WERI-Rb-1 (cell line): ENCODE measurements at places on chromosomes 2 and 18.

DNA sequence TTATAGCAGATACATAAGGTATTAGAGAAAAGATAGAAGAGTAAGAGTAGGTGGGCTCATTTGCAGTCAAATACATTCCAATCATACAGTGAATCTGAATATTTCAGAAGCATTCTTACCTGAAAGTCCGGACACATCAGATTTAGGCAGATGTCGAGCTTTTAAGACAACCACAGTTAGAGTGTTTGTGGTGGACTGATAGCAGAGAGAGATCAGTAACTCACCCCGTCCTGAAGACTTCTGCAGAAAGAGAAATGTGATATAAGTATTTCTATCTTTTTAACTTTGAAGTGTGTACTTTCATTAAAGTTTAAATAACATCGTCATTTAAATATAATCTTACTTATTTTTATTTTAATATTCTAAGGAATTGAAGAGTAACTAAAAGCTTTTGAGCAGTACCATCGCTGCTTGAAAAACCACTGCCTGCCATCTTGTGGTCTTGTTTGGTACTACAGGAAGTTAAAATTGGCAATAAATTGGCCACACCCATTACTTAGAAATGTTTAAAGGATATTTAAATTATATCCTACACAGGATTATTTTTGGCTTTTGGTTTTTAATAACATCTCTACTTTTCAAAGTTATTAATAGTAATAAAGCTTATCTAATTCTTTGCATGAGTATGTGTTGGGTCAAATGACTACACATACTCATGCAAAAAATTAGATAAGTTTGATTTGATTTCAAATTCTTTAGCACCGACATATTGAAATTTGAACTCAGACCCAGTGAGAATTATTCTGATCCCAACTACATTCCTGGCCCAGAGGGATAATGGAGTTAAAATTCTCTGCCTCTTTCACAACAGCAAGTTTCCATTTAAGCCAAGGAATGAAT, 5.5 kb downstream of the SYT4 start:
- peak; percentile 17 for DNase-seq

- DNase-seq = no peak
Observed at GRCh38 chr18:48891721-48892120, 59.0 kb downstream of the SMAD7 start.

DNA sequence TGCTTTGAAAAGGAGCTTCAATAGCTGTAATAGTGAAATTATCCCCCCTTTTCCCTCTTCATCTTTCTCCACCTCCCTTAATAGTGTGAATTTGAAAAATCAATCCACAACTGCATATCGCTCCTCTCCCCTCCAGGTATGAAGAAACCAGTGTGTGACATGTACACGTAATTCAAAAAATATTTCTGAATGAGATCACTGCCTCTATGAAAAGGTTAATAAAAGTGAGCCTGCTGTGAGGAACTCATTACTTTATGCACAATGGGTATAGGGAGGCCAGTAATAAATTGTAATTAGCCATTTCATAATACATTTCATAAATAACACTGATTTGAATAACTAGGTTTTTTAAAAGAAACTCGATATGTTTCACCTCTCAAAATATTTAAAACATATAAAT, 209.0 kb upstream of the KYNU start:
- no peak for DNase-seq

DNA sequence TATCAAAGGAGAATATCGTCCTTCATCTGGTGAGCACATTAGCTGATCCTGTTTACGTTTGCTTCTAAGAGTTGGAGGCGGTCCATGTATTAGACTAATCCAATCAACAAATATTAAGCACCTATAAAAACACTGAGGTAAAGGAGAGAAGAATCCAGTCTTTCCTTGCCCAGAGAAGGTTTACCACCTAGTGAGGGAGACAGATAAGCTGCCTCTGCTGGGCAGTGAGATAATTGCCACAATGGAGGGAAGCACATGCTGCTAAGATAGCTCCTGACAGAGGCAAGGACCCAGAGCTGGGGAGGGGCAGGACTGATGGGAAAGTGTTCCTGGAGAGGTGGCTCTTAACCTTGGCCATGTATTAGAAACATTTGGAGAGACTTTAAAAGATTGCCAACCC, 36.7 kb upstream of the ST8SIA5 start:
- DNase-seq = peak; percentile 33

DNA sequence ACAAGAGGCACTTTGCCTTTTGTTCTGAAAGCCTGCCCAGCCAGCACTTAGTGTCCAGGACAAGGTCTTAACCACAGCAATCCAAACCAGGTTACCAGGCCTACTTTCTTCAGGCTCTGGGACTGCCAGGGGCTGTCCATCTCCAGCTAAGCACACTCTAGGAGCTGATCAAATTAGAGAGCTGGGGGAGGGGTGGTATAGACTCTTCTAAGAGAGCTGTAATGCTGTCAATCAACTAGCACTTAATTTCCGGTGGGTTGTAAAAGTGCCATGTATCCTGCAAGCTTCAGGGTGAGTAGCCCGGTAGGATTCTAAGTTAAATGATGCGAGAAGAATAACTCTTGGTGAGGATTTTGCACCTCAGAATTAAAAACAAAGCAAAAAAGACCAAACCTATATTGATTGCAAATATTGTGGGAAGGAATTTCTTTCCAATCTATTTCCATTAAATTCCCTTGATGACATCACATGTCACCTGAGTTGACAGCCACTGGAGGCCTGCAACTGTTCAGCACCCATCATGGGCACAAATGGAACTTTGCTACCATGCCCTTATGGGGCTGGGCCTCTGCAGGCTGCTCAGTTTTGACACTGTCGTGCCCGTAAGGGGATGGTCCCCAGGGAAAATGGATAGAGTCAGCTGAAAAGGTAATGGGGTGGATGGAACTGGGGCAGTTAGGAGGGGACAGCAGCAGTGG, 8.7 kb upstream of the COX7A2L start:
- DNase-seq = peak; percentile 50

DNA sequence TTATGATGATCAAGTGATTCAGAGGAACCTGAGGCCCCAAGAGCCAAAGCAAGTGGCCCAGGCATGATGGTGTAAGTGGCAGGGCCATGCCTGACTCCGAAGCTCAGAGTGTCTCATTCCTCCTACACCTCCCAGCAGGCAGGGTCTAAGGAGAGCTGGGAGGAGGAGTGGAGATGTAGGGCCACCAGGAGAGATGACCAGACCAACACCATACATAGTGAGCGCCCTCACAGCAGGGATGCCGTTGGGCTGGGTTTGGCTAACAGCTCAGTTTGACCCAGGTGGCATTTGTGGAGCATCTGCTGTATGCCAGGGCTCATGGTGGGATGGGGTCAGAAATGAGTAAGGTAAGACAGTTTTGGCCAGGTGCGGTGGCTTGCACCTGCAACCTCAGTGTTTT, 80.7 kb downstream of the MARCO start:
- no peak for DNase-seq

DNA sequence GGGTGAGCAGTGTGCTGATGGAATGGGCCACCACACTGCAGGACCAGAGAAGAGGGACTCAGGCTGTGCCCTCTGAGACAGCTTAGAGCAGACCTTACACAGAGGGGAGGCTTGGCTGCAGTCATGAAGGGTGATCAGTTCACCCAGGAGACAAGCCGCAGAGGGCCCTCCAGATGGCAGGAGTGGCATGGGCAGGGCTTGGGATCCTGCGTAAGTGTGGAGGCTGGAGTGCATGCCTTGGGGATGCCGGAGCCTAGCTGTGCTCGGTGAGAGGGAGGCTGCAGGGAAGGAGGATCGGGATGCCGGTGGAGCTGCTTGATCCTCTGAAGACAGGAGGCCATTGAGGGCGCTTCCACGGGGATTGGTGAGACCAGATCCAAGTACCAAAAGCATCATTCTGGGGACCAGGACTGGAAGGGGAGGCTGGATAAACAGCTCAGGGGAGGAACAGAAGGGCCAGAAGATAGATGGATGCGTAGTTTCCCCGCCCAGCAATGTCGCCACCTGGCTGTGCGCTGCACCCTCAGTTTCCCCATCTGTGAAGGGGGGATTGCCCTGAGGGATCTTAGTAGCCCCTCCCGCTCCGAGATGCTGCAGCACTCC, 163.4 kb downstream of the INHBB start:
- no peak for DNase-seq

- no peak for DNase-seq
Observed at GRCh38 chr18:11871501-11871900, 20.3 kb downstream of the CHMP1B start.

DNA sequence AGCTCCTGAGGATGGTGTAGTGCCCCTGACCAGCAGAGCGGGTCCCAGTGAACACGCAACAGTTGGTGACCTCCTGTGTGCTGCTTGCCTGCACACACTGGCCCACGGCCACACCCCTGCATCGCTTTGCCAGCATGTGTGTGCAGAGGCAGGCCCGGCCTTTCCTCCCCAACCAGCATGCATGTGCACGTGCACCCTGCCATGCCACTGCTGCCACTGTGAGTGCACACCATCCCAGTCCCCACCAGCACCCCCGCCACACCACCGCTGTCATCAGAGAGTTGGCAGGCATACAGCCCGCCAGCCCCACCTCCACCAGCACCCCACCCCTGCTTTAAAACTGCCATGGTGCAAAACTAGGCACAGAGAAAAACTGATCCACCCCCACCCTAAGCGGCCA, 197.4 kb upstream of the SRD5A2 start:
- DNase-seq = no peak

- DNase-seq = no peak
Observed at GRCh38 chr2:151292141-151292540, 2.7 kb upstream of the NMI start.

DNA sequence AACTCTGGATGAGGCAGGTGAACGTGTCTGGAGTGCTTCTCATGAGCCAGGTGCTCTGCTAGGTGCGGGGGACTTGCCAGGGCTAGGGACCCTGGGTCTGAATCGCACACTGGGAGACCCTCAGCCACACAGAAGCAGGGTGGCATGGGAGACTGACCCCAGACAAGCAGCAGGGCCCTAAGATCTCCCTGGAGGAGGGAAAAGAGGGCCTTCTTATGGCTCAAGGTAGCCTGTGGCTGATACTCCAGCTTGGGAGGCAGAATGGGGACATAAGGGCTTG, 12.8 kb upstream of the CIB4 start:
- no peak for DNase-seq

- no peak for DNase-seq
Observed at GRCh38 chr2:7523481-7524120, 606.4 kb downstream of the RNF144A start.

DNA sequence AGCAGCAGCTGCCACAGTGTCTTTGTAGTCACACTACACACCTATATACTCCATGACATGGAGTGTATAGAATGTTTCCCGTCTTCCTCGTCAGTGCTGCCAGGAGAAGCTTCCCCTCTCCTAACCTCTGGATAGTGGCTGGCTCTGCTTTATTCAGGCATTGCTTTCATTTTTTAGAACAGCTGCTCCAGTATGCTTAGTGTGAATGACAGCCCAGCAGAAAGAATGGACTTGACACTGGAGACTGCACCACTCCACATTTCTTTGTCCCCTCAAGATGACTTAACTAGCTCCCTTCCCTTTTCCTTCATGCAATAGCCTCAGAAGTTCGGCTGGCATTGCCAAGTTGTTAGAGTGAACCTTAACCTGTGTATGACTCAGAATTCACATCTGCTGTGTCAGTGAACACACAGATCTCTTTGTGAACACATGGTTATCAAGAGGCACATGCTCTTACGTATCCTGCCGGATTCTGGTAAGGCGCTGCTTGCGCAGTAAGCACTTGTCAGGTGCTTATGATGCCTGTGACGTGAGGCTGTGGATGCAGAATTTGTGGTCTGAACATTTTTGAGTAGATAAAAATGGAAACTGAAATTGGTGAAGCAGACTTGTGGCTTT, 73.9 kb downstream of the NEDD4L start:
- DNase-seq = peak; percentile 51

DNA sequence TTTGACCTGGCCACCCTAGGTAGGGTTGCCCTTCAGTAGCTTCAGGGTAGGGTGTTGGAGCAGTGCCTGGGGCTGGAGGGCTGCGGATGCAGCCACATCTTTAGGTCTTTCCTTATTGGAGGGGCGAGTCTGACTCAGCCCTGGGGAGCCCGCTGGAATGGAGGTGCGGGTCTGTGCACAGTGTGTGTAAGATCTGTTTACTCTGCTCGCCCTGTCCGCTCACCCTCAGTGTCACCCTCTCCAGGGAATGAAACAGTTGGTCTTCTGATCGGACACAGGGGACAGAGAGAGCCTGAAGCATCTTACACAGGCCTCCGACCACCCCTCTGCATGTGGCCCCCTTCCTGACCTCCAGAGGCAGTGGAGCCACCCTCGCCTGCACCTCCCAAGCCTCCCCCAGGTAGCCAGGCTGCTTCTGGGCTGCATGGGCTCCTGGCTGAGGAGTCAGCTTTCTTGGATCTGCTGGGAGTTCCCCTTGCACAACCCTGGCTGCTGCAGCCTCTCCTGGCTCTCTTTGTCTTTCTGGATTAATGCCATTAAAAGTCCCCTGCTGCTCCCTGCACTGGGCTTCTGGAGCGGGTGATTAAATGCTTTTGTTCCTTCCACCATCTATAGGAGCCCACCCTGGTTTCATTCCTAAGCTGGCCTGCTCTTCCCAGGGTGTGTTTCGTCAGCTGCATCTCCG, 82.6 kb downstream of the ASB1 start:
- DNase-seq = no peak

- DNase-seq = no peak
Observed at GRCh38 chr18:63409301-63409700, 13.0 kb downstream of the VPS4B start.

DNA sequence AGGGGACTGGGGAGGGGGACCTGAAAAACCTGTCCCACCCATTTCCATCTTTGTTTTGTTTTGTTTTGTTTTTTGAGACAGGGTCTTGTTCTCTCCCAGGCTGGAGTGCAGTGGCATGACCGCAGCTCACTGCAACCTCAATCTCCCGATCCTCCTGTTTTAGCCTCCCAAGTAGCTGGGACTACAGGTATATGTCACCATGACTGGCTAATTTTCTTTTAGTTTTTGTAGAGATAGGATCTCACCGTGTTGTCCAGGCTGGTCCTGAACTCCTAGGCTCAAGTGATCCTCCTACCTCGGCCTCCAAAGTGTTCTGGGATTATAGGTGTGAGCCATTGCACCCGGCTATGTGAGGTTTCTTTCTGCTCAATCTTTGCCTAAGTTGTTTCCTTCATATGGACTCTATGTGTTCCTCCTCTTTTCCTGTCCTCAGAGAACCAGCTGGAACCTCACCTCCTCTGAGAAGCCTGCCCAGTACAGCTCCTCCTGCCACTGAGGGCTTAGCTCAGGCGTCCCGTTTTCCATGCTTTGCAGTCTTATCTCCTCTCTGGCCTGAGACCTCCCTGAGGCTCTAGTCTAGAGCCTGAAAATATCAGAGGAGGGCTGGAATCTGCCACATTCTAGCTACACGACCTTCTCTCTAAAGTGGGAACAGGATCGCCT, 74.8 kb downstream of the HS1BP3 start:
- no peak for DNase-seq

GRCh38 chr2:31428001-31428418, 13.5 kb upstream of the XDH start:
- DNase-seq = peak; percentile 16
